GM13977 (cell line): ENCODE measurements at places on chromosomes 13 and 19.

DNA sequence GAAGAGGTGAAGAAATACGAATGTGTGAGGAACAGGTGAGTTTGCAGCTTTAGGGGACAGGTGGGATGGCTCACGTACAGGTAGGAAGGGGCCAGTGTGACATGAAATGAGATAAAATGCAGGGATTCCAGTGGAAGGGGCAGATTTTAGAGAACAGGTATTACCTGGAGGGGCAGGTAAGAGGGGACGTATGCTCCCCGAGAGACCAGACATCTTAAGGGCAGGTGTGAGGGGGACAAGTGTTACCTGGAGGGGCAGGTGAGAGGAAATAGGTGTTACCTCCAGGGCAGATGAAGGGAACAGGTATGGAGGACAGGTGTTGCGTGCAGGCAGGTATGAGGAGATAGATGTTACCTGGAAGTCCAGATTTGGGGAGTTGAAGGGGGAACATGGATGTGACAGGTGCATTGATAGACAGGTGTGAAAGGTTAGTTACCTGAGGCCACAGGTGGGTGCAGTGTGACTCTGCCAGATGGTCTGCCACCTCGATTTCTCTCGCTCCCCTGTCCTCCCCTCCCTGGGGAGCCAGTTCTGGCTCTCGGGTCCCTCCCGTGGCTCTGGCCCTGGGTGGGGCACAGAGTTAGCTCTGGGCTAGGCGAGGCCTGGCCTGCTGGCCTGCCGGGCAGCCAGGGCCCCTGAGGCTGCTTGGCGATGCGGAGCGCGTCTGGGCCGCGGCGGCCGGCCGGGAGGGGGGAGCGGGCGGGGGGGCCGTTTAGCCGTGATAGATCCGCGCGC lies 2.1 kb downstream of the ERFL start:
- DNase-seq: no peak

- no peak for DNase-seq
Observed at GRCh38 chr19:32254509-32254890, 90.9 kb upstream of the ZNF507 start.

DNA sequence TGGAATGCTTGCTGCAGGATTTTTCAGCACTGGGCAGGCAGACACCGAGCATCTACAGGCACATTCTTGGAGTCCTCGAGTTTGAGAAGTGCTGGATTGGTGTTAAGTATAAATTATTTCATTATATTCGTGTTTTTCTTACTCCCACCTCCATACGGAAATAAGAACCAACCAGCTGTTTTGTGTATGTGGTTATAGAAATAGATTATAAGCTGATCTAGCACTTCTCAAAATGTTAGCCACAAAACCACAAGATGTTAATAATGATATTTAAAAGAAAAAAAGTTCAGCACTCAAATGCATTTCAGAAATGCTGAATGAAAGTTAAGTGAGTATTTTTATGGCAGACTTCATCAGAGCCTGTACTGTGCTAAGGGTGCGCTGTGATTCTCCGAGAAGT lies 24.0 kb upstream of the TEX29 start:
- DNase-seq: no peak

DNA sequence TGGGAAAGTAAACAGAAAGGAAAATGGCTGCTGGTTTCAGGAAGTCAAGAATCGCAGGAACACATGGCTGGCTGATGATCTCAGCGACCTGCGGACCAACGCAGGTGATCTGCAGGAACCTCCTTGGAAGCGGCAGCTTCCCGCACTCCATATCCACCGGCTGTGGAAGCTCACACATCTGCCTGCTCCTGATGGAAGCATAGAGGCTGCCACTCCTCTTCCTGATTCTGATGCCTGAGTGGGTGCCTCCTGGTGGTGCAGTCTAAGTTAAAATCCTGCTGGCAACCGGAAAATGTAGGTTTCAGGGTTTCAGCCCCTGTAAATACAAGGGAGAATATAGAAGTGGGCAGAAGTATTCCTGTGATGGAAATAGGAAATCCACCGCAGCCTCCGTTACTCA lies 75.5 kb downstream of the TNFSF13B start:
- DNase-seq: no peak

DNA sequence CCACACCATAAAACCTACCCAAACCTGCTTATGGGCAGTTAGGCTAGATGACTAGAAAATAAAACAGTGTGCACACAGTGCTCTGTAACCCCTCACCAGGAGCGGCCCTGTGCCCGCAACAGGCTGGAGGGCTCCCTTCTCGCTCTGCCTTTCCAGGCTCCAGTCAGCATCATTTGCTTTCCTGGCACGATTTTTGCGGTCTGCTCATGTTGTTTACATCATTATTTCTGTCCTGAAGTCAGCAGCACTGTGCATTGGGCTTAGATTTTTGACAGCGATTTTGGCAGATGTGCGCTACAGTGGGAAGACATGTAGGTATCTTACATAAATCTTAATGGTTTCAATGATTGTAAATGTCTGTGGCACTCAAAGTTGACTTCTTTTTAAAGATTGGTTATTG lies 344.0 kb downstream of the MTUS2 start:
- DNase-seq: no peak

GRCh38 chr13:48506092-48506701 lies 26.7 kb downstream of the RCBTB2 start:
- no peak for DNase-seq

DNA sequence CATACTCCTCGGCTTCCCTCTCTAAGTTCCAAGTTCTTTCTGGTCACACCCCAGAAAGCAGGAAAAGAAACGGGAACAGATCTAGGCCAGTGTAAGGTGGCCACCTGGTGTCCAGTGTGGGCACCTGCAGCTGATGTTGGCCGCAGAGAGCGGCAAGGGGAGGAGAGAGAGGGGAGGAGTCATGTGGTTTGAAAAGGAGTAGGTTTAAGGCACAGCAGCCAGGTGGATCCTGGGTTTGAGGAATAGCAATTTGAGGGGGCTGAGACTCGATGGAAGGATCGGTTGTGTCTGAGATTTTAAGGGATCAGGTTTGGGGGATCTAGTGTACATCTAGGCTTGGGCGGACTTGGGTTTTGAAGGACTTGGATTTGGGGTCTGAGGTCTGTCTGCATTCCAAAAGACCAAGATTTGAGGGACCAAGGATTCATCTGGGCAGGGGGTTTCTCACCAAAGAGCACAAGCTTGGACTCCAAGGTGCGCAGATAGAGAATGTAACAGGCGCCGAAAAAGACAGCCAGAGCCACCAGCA lies 1.2 kb downstream of the RABAC1 start:
- DNase-seq: peak; percentile 90

- no peak for DNase-seq
Observed at GRCh38 chr13:94444826-94445225, 34.7 kb downstream of the DCT start.

DNA sequence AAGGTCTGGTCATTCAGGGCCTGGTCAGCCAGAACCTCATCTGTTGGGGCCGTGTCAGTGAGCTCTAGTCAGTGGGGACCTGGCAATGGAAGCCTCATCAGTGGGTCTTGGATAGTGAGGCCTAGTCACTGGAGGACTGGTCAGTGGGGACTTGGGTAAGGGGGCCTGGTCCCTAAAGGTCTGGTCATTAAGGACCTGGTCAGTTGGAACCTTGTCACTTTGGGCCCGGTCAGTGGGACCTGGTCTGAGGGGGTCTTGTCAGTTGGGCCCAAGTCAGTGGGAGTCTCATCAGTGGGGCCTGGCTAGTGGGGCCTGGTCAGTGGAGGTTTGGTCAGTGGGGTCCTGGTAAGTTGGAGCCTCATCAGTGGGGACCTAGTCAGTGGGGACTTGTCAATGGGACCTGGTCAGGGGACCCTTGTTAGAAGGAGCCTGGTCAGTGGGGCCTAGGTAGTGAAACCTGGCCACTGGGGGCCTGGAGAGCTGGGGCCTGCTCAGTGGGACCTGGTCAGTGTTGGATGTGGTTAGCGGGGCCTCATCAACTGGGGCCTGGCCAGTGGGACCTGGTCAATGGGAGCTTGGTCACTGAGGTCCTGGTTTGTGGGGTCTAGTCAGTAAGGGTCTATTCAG lies 43.7 kb upstream of the TPM4 start:
- no peak for DNase-seq
